ENCODE measurements at places on chromosomes 1 and 21. TPM values are rescaled to one million over a fixed set of nuclear protein-coding genes. Genes with fewer than 3 reads are reported as not detected.

Gene CD5L
- total RNA-seq, result not detected

- no peak for DNase-seq
These were observed 13.7 kb downstream of the GGPS1 start for GRCh38 chr1:235342039-235342438.

Gene SELP
- total RNA-seq, result 8.8 TPM

GRCh38 chr21:46604975-46605766 lies at the start of gene S100B:
S100B (minus strand) TSS chr21:46605082; CDS start chr21:46602415, 2,667 bp downstream.
- no peak for DNase-seq

GRCh38 chr1:40053138-40053887 lies 12.8 kb downstream of the CAP1 start:
- no peak for DNase-seq

DNA sequence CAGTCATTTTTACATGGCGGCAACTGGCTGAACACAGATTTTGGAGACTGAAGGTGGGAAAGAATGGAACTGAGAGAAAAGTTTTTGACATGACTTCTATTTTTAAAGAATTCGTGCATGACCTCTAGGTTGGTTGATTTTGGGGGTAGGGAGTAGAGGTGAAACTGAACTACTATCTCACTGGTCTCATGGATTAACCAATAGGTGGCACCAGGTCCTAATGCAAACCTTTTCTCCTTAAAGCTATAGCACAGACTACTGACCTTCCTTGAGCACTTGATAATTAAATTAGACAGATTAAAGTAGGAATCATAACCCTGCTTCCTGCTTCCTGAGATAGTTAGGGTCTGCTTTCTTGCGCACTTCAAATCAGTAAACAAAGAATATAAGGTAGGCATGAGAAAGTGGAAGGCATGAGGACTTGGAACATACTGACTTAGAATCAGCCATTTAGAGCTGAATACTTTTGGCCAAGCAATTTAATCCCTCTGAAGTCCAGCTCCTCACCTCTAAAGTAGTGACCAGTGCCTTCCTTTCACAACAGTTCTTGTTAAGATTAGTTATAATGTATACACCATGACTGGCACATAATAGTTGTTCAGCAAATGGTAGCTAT lies 206.0 kb downstream of the CENPF start:
- no peak for DNase-seq

Gene LCE2A
- total RNA-seq, result not detected

Gene RXFP4
- total RNA-seq, result not detected

DNA sequence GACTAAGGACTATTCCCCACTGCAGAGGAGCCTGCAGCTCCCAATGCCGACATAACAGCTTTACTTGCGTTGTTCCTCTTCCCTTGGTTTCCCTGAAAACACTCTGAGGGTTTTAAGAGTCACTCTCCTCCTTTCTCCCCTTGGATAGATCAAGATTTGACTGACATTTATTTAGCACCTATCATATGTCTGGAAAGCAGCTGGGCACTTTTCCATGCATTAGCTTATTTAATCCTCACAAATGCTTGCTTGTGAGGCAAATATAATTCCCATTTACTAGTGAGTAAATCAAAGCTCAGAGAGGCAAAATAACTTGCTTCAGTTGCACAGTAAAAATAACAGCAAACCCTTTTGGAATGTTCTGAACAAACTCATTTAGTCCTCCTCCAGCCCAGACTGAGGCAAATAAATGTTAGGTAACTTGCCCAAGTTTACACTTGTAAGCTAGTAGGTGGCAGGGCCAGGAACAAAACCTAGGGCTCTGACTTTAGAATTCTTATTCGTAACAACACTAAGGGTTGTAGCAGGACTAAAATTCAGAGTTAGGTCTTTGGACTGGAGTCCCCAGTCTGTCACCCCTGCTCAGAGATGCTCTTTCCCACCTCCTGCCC lies 81.4 kb downstream of the KCND3 start:
- DNase-seq, result no peak

GRCh38 chr1:18056545-18056944 lies 51.1 kb upstream of the IGSF21 start:
- DNase-seq, result no peak

DNA sequence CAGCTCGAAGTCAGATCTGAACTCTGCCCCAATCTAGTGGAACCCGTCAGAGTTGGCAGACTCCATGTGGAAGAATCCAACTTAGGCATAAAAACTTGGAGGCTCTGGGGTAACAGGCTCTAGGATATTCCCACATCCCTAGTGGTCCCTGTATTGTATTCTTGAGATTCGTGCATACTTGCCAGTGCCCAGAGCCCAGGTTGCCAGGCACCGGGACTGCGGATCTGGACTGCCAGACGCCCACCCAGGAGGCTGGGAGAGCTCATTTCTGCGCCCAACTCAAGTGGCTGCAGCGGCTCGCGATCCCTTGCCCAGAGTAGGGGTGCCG lies 1.1 kb downstream of the GRIK1 start:
- DNase-seq, result no peak

DNA sequence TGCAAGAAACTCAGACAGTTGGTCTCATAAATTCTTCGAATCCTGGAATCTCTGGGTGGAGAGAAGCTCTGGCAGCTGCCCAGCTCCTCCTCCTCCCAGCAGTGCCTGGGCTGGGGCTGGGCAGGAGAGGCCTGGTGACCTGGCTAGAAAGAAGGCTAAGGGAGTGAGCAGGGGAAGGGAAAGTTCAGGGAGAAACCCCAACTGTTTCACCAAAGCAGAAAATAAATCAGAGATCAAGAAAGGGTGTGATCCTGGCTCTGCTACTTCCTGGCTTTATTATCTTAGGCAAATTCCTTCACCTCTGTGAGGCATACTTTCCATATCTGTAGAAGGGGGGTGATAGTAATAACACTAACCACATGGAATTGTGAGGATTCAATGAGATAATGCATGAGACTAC lies 8.8 kb upstream of the COL16A1 start:
- no peak for DNase-seq

Gene ATF3
- total RNA-seq, result 34.9 TPM

Gene KLHL12
- total RNA-seq, result 19.6 TPM

Gene RAB29
- total RNA-seq, result 7.9 TPM

DNA sequence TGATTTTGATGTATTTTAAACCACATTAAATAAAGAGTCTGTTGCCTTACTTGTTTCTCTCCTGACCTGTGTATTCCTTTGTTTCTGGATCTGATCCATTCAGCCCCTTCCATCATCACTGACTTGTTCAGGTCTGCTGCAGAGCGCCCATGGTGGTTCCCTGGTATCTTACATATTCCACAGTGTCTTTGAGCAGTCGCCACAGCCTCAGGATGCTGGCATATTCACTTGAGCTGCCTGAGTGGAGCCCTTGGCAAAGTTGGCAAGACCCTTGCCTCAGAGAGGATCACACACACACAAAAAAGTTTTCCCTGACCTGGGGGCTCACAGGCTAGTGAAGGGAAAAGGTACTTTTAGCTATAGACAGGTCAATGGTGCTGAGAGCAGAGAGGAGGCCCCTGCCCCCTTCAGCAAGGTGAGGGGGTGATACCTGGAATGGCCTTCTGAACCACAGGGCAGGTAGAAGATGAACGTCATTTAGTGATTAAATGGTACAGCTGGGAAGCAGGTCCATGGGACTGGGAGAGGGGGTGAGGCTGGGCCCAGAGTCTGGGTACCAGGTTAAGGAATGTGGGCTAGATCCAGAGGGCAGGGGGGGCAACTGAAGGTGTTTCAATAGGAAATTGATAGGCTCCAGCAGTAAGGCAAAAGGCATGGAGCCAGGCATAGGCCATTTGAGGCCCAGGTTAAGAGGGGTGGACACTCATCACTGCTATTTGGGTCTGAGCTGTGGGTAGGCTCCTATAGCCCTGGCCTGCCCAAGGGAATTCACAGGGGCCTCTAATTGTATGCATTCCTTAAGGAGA lies 2.0 kb upstream of the CCDC28B start:
- no peak for DNase-seq

GRCh38 chr1:207921321-207921720 lies 10.4 kb upstream of the CD34 start:
- DNase-seq, result no peak

- no peak for DNase-seq
These were observed 29.7 kb upstream of the EVA1B start for GRCh38 chr1:36352910-36353878.

DNA sequence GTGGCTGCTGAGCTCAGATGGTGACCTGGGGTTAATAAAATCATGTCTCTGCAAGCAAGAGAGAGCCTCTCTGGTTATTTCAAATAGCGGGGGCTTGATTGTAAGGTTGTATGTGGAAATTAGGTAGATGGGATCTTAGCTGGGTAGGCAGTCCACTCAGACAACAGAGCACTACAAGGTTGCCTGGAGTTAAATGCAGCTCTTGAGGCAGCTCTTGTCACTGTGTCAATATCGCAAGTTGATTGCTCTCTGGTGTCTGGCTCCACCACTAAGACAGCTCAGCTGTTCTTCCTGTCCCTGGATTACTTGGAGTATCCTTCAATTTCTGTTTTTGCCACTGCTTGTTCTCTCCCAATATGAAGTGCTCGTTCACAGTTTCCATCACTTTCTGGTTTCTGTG lies 93.8 kb downstream of the C21orf91 start:
- DNase-seq, result no peak

DNA sequence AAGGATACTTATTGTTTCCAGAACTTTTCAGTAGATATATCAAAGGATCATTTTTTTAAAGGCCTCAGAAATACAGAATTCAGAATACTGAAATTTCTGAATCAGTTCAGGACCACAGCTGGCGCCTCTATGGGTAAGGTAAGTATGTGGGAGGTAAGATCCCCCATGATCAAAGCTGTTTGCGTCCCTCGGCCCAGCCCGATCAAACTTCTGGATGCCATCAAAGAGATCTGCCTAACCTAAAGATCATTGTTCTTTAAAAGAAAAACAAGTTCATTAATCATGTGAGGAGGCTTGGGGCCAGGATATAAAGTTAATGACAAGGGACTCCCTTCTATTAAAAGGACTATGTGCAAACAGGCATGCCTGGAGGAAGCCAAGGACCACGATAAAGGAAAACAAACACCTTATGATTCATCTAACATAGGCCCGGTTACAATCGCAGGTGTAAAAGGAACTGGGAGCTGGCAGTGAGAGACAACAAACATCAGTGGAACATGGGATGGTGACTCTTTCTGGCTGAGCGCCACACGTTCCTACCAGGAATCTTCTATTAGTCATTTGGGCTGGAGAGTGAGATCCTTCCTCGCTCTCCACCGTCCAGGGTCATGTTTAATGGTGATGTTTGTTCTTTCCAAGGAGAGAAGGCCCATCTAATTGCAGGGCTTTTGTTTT lies 2.8 kb upstream of the BACE2 start:
- no peak for DNase-seq

Gene DRAXIN
- not detected for total RNA-seq

- no peak for DNase-seq
These were observed 59.9 kb downstream of the PLXNA2 start for GRCh38 chr1:208183977-208184911.

GRCh38 chr1:64532646-64533045 lies 62.7 kb downstream of the CACHD1 start:
- no peak for DNase-seq

Gene HENMT1
- 0.98 TPM for total RNA-seq

Gene NTNG1
- 6.6 TPM for total RNA-seq

GRCh38 chr21:33611006-33611744 lies 22.7 kb upstream of the DONSON start:
- no peak for DNase-seq

GRCh38 chr1:33577663-33578062 lies 105.2 kb downstream of the ZSCAN20 start:
- DNase-seq, result no peak

- no peak for DNase-seq
These were observed 1.2 kb upstream of the SSR2 start for GRCh38 chr1:156021954-156022353.

Gene PLA2G2A
- 515 TPM for total RNA-seq

DNA sequence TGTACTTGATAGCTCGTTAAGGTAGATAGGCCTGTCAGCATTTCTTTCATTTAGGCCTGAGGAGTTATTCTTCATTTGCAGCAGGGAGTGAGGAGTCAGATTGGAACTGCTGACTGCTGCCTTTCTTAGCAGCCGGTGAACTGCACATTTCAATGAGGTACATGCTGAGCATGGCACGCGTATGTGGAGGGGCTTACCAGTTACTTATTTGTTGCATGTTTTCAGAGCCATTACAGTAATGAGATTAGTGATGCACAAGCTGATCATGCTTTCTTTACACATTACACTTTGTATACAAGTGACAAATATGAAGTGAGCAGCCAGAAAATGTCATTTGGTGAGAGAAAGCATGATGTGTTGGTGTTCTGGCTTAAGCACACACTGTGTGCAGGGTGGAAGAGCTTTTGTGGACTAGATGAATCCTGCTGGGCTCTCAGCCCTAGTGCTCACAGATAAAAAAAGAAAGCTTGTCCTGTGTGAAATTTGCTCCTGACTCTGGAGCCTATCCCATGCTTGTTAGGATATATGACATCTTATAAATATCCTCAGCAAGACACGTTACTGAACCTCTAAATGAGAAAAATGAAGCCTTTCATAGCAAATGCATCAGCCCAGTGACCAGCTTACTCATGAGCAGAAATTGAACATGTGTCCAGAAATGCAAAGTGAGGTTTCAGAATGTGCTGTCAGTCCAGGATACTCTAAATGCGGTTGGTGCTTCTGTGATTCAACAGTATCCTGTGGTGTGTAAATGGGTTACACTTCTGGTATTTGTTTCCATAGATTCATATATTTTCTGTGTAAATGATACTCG lies 574.7 kb upstream of the ADGRL2 start:
- no peak for DNase-seq

Gene NGF
- 2.7 TPM for total RNA-seq

DNA sequence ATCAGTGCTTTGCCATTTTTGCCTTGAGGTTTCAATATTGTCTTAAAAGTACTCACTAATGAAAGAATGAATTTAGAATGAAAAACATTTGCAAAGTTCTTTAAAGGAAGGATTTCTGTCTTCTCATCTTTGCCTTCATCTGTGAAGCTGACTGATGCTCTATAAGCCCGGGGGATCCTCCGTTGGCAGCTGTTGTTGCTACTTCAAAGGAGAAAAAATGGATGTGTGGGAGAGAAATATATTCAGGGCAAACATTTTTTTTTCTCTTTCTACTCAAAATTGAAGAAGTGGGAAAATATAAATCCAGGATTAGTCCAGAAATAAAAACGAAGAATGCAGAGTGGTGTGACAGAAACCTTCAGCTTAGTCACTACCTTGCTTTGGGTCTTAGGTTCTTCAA lies 142.5 kb downstream of the OLFM3 start:
- no peak for DNase-seq

Gene OR2W3
- total RNA-seq, result 3.9 TPM

DNA sequence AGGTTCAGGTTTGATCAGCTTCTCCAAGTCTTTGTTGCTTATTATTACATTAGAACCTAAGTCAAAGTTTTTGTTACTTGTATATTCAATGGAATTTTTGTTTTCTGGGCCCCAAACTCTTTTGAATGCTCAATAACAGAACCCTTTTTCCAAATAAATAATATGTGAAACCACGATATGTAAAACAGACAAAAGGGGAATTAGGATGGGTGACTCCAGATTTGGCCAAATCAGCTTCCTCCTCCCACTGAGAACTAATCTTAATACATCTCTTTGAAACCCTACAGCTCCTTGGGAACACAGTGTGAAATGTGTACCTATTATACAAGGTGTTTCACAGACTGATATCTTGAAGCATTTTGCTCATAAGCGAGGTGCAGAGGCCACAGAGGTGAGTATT lies 67.0 kb upstream of the TNFSF18 start:
- DNase-seq, result no peak

Gene KCNA2
- total RNA-seq, result 0.74 TPM

All from vagina (tissue), 2 donors.